ENCODE measurements at places on chromosomes 3 and 15. TPM values are rescaled to one million over a fixed set of nuclear protein-coding genes. Genes with fewer than 3 reads are reported as not detected.
A peak's percentile ranks its signal among the peaks of the same experiment; 100 is the strongest.

GRCh38 chr15:70089692-70089971 is 8.1 kb downstream of the TLE3 start:
- no peak for DNase-seq
- H3K4me3 ChIP-seq, result no peak overlapping the region
- H3K36me3 ChIP-seq, result peaks cover 3% of the 10 kb centered on the region
- no peaks in the 10 kb centered on the region for H3K27me3 ChIP-seq
- H3K27ac ChIP-seq, result no peak overlapping the region

GRCh38 chr3:50229490-50229889 is 6.5 kb upstream of the GNAI2 start:
- no peaks in the 10 kb centered on the region for H3K36me3 ChIP-seq
- no peaks in the 10 kb centered on the region for H3K4me1 ChIP-seq
- H3K27me3 ChIP-seq, result no peaks in the 10 kb centered on the region
- no peak overlapping the region for H3K27ac ChIP-seq

GRCh38 chr3:118810499-118811035 is 224.1 kb downstream of the IGSF11 start:
- H3K27me3 ChIP-seq, result peaks cover 2% of the 10 kb centered on the region
- no peak overlapping the region for H3K4me3 ChIP-seq
- H3K36me3 ChIP-seq, result no peaks in the 10 kb centered on the region
- H3K4me1 ChIP-seq, result no peaks in the 10 kb centered on the region

- no peaks in the 10 kb centered on the region for H3K4me1 ChIP-seq
- no peak for DNase-seq
- H3K4me3 ChIP-seq, result peak overlapping the region; percentile 20
- H3K27ac ChIP-seq, result no peak overlapping the region
These were observed 242.6 kb upstream of the TOPAZ1 start for GRCh38 chr3:43998836-43999727.

TRIM71 gene
- not detected for total RNA-seq

DNA sequence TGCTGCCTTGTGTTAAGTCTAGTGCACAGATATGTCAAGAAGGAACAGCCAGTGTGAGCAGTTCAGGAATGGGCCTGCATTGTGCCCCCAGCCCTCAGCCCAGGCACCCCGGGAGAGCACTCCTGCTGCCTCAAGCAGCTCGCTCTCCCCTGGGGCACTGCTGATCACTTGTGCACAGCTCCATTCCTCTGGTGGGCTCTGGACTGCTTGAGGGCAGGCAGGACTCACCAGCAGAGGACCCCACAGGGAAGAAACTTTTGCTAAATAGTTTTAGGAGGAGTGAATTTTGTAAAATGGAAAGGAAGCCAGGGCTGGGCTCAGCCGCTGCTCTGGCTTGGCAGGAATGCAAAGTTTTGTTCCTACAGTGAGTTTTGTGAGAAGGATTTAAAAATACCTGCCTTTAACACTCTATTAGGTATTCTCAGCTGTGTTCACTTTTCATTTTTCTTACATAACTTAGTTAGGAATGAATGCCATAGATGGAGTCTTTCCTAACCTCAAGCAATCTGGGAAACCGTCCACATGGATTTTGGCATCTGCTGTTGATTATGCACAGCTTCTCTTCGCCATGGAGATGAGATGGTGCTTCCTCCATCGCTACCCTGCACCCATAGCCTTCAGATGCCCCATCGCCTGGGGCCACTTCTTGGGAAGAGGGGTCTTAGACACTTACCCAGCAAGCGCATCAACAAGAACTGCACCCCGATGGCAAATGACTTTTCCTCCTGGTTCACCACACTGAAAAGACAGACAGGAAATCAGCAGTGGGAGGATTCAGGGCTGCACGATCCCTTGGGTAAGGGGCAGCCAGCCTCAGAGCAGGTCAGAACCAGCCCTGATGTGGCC is 42.3 kb upstream of the RAB6B start:
- H3K4me3 ChIP-seq, result no peak overlapping the region
- no peak overlapping the region for H3K27ac ChIP-seq
- H3K36me3 ChIP-seq, result no peaks in the 10 kb centered on the region
- H3K4me1 ChIP-seq, result no peaks in the 10 kb centered on the region
- DNase-seq, result no peak

DNA sequence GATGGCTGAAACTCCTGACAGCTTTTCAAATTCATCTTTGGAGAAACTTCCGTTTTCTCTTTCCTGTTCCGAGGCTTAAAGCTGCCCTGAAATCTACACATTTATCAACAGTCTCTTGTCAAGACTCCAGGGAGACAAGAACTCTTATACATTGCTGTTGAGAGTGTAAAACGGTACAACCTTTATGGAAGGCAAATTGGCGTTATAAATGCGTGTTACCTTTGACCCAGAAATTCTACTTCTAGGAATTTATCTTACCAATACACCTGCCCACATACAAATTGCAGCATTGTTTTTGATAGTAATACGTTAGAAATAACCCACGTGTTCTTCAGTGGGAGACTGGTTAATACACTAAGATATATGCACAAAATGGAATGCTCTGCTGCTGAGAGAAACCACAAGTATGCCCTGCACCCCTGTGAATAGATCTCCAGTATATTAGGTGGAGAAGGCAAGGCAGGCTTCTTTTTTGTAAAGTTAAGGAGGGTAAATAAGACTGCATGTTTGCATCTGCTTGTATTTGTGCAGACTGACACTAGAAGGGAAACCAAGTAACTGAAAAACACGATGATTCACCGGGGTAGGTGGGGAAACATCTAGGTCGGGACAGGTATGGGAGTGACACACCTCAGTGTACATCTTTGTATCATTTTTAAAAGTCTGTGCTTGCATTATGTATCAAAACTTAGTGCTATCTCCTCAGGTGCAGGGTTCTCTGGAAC is 97.5 kb downstream of the IGF1R start:
- H3K4me1 ChIP-seq, result peaks cover 2% of the 10 kb centered on the region
- H3K4me3 ChIP-seq, result no peak overlapping the region
- H3K36me3 ChIP-seq, result no peaks in the 10 kb centered on the region
- DNase-seq, result no peak

GRCh38 chr3:155192957-155193746 is 100.3 kb downstream of the STRIT1 start:
- no peaks in the 10 kb centered on the region for H3K4me1 ChIP-seq
- H3K4me3 ChIP-seq, result no peak overlapping the region
- no peaks in the 10 kb centered on the region for H3K36me3 ChIP-seq
- DNase-seq, result no peak
- no peak overlapping the region for H3K27ac ChIP-seq

DNA sequence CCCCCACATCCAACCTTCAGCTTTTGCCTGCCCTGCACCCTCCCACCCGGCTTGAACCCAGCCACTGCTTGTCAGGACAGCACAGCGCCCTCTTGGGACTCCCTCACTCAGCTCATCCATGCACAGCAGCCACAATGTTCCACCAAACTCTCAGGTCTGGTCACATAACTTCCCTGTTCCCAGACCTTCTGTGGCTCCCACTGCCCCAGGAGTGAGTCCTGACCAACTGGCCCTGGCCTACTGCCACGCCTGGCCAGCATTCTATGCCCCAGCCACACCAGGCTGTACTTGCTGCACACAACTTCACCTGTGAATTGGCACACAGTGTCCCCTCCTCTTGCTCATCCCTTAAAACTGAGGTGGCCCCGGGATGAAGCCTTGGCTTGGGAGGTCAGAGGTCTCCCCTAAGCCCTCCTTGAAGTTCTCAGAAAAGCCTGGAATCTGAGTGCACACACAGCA is 21.0 kb downstream of the PLXNB1 start:
- DNase-seq, result peak; percentile 37
- no peak overlapping the region for H3K27ac ChIP-seq
- H3K4me3 ChIP-seq, result no peak overlapping the region
- H3K36me3 ChIP-seq, result no peaks in the 10 kb centered on the region
- no peaks in the 10 kb centered on the region for H3K4me1 ChIP-seq

DNA sequence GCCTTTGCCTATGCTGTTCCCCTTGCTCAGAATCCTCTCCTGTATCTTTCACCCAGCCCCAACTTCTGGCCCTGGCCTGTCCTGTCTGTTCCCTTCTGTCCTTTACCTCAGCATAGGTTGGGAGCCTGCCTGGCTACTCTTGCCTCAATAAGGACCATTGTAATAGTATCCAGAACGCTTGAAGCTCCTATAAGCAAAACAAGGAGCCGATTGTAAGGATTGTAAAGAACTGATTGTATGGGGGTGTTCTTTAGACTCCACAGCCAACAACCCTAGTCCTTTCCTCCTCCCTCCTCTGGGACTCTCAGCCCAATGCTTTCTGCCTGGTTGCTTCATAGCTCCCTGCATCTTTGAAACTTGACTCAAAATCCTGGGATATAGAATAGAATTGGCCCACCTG is 18.7 kb upstream of the RAD54L2 start:
- H3K27me3 ChIP-seq, result no peaks in the 10 kb centered on the region
- H3K4me1 ChIP-seq, result no peaks in the 10 kb centered on the region
- no peak overlapping the region for H3K4me3 ChIP-seq
- no peaks in the 10 kb centered on the region for H3K36me3 ChIP-seq
- H3K27ac ChIP-seq, result no peak overlapping the region

- H3K4me1 ChIP-seq, result no peaks in the 10 kb centered on the region
- no peak for DNase-seq
- H3K27me3 ChIP-seq, result no peaks in the 10 kb centered on the region
- no peaks in the 10 kb centered on the region for H3K36me3 ChIP-seq
- peak overlapping the region; percentile 35 for H3K27ac ChIP-seq
These were observed 4.6 kb downstream of the SNAP23 start for GRCh38 chr15:42499858-42500609.

DNA sequence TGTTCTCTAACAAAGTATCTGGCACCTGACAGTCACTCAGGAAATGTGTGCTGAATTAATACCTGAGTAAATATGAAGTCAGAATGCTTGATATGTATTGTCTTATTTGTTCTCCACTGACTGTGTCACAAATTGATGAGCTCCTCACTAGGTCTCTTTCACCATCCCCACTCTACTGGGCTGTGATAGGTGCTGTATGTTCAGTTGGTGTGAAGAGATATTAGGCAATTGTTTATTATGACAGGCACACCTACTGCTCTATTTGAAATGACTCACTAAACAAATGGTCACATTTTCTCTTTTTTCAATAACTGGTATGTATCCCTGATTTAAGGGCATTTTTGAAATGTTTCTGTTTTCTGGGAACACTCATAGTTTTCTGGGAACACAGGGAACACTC is 25.2 kb upstream of the CCDC39 start:
- no peaks in the 10 kb centered on the region for H3K4me1 ChIP-seq
- no peaks in the 10 kb centered on the region for H3K27me3 ChIP-seq
- no peak overlapping the region for H3K4me3 ChIP-seq
- no peak overlapping the region for H3K27ac ChIP-seq
- DNase-seq, result no peak

PRR20G gene
- total RNA-seq, result not detected

- H3K27me3 ChIP-seq, result peaks cover 2% of the 10 kb centered on the region
- no peaks in the 10 kb centered on the region for H3K36me3 ChIP-seq
These were observed 400.9 kb upstream of the MCTP2 start for GRCh38 chr15:93830221-93831080.

- DNase-seq, result no peak
- no peaks in the 10 kb centered on the region for H3K27me3 ChIP-seq
- no peak overlapping the region for H3K4me3 ChIP-seq
- H3K27ac ChIP-seq, result no peak overlapping the region
- no peaks in the 10 kb centered on the region for H3K36me3 ChIP-seq
- H3K4me1 ChIP-seq, result no peaks in the 10 kb centered on the region
These were observed 85.4 kb upstream of the CHRM5 start for GRCh38 chr15:33882921-33883320.

GRCh38 chr3:44128057-44128775 is 113.5 kb upstream of the TOPAZ1 start:
- no peaks in the 10 kb centered on the region for H3K27me3 ChIP-seq
- no peak overlapping the region for H3K27ac ChIP-seq
- no peak for DNase-seq
- no peaks in the 10 kb centered on the region for H3K36me3 ChIP-seq
- no peaks in the 10 kb centered on the region for H3K4me1 ChIP-seq
